ENCODE measurements at places on chromosomes 16 and 17.

GRCh38 chr17:41538565-41538991, 10.5 kb upstream of the KRT19 start:
- no peak for DNase-seq

GRCh38 chr16:48075398-48075797, 80.4 kb downstream of the ABCC12 start:
- DNase-seq = no peak

GRCh38 chr17:50128441-50129352, 1.3 kb downstream of the SAMD14 start:
- no peak for DNase-seq

DNA sequence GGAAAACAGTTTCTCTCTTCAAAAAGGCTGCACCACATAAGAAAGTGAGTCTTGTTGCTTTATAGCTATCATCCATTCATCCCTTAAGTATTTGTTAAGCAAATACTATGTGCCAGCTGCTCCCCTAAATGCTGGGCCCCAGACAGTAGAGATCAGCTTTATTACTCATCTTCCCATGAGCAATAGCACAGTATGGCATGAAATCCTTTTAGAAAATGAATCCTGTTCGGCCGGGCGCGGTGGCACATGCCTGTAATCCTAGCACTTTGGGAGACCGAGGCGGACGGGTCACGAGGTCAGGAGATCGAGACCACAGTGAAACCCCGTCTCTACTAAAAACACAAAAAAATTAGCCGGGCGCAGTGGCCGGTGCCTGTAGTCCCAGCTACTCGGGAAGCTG, 99.5 kb downstream of the MYO1D start:
- DNase-seq = no peak

GRCh38 chr16:66850115-66850815, 6.1 kb downstream of the CA7 start:
- no peak for DNase-seq

GRCh38 chr17:38428112-38428642, at the start of gene ARHGAP23:
Gene ARHGAP23 (plus strand): TSS chr17:38428464. CDS start chr17:38428486, 22 bp downstream.
- DNase-seq = no peak

DNA sequence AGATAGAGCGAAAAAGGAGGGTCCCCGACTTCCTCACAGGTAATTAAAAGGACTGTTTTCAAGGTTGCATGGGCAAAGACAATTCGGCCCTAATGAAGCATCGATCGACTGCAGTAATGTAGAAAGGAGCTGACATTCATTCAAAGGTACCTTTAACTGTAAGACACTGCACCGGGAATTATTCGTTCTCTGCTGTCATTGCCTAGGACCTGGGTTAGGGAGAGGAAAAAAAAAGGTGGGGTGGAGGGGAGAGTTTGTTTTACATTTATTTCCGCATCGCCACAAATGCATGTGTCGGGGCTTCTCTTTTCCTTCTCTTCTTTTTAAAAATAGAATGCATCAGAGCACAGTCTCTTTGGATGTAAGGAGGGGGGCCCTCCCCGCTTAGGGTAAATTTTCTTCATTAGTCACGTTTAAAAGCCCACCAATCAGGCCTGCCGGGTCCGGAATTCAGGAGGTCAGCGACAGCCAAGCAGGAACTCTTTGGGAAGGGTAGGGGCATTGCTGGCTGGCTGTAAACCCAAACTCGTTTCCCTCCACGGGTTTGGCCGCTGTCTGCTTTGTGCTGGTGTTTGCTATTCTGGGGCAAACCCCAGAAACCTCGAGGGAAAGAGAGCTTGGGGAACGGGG, 496.2 kb upstream of the ZFHX3 start:
- DNase-seq = no peak

DNA sequence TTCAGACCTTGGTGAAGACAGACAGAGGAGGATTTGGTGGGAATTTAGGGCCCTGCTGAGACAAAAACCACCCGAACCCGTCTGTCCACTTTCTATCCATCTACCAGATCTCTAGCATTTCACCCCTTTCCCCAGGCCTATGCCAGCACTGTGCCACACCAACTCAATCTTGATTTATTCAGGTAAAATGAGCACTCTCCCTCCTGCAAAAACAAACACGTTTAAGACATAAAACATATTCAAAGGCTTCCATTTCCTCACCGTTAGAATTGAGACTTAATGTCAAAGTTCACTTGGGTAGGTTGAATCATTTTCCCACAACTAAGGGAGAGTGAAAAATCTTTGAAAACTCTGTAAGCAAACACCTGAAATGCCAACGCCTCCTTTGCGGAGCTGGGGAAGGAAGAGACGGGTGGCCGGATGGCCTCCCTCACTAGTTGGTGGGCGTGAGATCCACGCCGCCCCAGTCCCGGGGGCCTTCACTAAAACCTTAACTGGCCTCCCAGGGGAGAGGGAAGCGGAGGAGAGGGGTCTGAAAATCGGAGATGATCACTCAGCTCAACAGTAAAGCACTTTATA, 862 bp downstream of the DCAKD start:
- DNase-seq = peak; percentile 33

GRCh38 chr17:39651923-39652586, 13.1 kb upstream of the TCAP start:
- DNase-seq = no peak

DNA sequence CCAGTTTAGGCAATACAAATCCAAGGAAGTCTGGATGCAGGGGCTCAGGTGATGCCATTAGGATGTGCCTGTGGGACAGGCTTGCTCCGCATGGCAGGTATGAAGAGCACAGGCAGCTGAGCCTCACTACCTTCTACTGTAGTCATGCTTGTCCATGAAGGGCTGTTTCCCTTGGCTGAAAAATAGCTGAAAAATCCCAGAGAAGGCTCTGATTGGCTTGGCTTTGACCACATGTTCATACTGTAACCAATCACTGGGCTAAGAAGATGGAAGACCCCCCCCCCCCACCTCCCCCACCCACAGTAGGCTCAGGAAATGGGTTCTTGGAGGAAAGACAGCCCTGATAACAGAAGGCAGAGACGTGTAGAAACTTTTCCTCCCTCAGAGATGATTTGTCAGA, 66.5 kb upstream of the LGALS9 start:
- DNase-seq = no peak

- DNase-seq = no peak
Observed at GRCh38 chr17:77393274-77393600, 252.5 kb downstream of the SEC14L1 start.

DNA sequence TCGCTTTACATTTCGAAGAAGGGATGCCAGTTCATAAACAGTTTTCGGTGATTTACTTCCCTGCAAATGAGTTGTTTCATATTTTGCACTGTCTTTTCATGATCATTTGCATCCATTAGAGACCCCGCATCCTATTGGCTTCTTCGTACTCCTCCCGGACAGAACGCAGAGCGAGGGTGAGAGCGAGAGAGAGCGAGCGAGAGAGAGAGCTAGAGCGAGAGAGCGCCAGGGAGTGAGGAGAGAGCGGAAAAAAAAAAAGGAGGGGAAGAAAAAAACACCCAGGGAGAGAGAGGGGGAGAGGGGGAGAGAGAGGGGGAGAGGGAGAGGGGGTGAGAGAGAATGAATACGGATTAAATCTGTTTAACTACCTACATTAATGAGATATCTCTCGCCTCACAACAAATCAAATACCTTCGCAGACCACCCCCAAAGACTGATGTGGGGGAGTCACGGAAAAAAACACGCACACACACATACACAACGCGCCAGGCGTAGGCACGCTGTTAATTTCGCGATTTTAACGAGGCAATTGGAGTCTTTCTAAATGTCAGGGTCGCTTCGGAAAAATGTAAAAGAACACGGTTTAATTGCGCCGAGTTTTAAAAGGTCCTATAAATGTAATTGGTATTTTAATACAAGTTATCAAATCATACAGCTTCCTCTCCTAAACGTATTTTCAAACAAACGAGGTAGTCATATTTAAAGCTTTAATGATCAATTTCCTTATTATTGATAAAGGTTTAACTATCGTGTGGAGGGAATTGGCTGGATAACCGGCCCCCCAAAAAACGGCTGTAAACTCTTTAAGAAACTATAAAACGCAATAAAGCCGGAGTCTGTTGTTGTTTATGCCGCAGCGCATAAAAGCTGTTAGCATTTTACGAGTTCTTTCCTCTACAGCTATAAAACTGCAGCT, at the start of gene HOXB8:
Gene HOXB8 (minus strand): TSS at position 246 of the 916 bp plus-strand sequence. CDS start 588 bp downstream, outside the sequence.
- no peak for DNase-seq

Data from stimulated activated CD4-positive, alpha-beta T cell treated with anti-CD3 and anti-CD28 coated beads, Interleukin-12 subunit alpha, Interleukin-12 subunit beta, amount 100 ng/mL, for 24 hours (primary cell).